ENCODE measurements at places on chromosomes 6 and 20. TPM values are rescaled to one million over a fixed set of nuclear protein-coding genes. Genes with fewer than 3 reads are reported as not detected.

DNA sequence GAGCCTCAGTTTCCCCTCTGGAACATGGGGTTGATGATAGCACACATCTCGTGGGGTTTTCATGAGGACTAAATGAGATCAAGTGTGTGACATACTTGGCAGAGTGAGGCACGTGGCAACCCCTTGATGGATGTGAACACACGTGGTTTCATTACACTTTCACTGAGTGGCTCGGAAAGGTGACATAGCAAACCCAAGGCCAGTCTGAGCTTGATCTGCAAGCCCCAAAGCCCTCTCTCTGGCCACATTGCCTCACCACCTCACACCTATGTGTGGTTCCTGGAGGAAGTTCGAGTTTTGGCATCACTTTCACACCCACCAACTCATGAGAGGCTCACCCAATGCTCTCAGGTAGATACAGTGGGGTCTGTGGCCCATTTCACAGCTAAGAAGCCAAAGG is 60.0 kb downstream of the CPNE5 start:
- peaks cover 20% of the 10 kb centered on the region for H3K27me3 ChIP-seq
- H3K27ac ChIP-seq, result no peak overlapping the region
- no peak overlapping the region for H3K4me3 ChIP-seq
- H3K4me1 ChIP-seq, result no peaks in the 10 kb centered on the region
- H3K36me3 ChIP-seq, result no peaks in the 10 kb centered on the region

- H3K4me3 ChIP-seq, result no peak overlapping the region
- H3K4me1 ChIP-seq, result no peaks in the 10 kb centered on the region
- no peak overlapping the region for H3K27ac ChIP-seq
- no peaks in the 10 kb centered on the region for H3K27me3 ChIP-seq
- DNase-seq, result peak; percentile 45
Observed at GRCh38 chr6:78436335-78436734, 431.0 kb upstream of the IRAK1BP1 start.

The FAM110A gene
- 5.4 TPM for total RNA-seq

The PDE10A gene
- total RNA-seq, result 0.37 TPM

The PLEKHG1 gene
- not detected for total RNA-seq

DNA sequence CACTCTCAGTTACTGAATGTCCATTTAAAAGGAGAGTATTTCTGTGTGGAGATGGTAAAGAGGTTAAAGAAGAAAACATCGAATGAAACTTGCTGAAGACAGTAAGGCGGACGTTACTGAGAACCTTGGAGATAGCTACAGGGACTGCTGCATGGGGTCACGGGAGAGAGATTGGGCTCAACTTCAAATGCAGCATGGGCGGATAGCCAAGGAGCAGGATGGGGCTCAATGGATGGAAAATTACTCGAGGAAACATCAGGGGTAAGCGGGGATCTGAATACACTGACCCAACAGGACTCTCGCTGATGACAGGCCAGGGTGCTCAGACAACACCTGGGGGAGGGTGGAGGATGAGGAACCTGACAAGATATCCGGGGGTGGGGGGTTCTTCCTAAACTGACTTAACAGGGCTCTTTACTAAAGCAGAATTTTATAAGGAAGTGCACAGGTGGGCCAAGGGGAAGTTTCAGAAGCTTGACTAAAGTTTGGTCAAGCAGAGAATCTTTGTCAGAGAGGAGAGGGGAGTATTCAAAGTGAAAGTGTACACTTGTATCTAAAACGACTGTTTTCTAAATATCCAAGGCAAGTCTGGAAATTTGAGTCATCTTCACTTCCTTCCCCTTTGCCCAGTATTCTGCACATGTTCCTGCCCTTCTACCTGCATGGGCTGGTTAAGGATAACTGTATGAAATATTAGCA is 22.8 kb downstream of the ECT2L start:
- no peak for DNase-seq
- peaks cover 47% of the 10 kb centered on the region for H3K4me1 ChIP-seq
- H3K4me3 ChIP-seq, result peak overlapping the region; percentile 37
- peak overlapping the region; percentile 85 for H3K27ac ChIP-seq
- peaks cover 1% of the 10 kb centered on the region for H3K27me3 ChIP-seq

DNA sequence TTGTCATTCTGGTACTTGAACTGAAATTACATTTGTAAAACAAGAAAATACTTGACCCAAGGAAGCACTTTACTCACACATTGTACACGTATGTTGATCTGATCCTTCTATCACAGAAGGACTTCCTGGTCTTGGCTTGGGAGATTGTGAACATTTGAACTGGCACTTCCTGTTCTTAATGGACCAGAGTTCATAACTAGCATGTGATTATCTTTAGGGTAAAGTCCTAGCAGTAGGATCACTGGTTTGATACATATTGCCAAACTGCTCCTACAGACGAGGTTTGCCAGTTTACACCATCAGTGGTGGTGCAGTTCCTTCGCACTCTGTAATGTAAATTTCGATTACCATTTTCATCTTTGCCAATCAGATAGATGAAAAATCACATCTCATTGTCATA is 12.7 kb downstream of the HECA start:
- no peak overlapping the region for H3K4me3 ChIP-seq
- 0 out of 2 replicates have a peak, but pooled peaks cover 5% of the 10 kb centered on the region for H3K36me3 ChIP-seq
- no peaks in the 10 kb centered on the region for H3K27me3 ChIP-seq
- H3K27ac ChIP-seq, result no peak overlapping the region
- no peak for DNase-seq

All from HFFc6 (cell line).